ENCODE measurements at places on chromosomes 11 and 22. TPM values are rescaled to one million over a fixed set of nuclear protein-coding genes. Genes with fewer than 3 reads are reported as not detected.
A peak's percentile ranks its signal among the peaks of the same experiment; 100 is the strongest.

The OR52I1 gene
- not detected for polyA plus RNA-seq

- peak; percentile 24 for DNase-seq
These were observed 34.1 kb upstream of the SMCO4 start for GRCh38 chr11:93577286-93577685.

GRCh38 chr11:6488821-6489220 is 7.5 kb downstream of the TIMM10B start:
- no peak for DNase-seq

- DNase-seq = no peak
These were observed 3.4 kb downstream of the P2RY2 start for GRCh38 chr11:73221451-73221850.

DNA sequence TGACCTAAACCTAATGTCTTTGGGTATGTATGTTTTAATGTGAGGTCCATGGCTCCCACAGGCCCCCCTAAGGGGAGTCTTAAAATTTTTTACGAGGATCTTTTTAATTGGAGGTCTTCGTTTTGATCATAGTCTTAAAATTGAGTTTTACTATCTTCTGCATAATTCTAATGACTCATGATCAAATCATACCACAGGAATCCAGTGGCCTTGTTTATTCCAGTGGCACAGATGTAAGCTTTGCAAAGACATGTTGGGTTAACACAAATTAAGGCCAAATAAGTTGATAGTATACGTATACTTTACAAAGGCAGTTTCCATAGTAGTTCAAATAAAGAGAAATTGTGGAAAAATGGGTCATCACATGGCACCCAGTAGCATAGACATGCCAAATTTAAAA is 33.9 kb upstream of the FJX1 start:
- DNase-seq = no peak

- DNase-seq = no peak
These were observed 79.7 kb downstream of the KIRREL3 start for GRCh38 chr11:126920833-126921232.

- peak; percentile 47 for DNase-seq
These were observed 5.3 kb upstream of the MALAT1 start for GRCh38 chr11:65493367-65494176.
